ENCODE measurements at places on chromosomes 13 and 19. TPM values are rescaled to one million over a fixed set of nuclear protein-coding genes. Genes with fewer than 3 reads are reported as not detected.

FCER2 gene
- 25.4 TPM for total RNA-seq

PRKCG gene
- total RNA-seq, result 0.10 TPM

GPR183 gene
- 991 TPM for total RNA-seq

AMH gene
- total RNA-seq, result 1.3 TPM

CEACAM7 gene
- total RNA-seq, result not detected

DENND1C gene
- total RNA-seq, result 23.9 TPM

ZSCAN4 gene
- total RNA-seq, result not detected

ZNF724 gene
- total RNA-seq, result 4.7 TPM

KLK12 gene
- total RNA-seq, result not detected

IPO5 gene
- 69.2 TPM for total RNA-seq

CCNA1 gene
- total RNA-seq, result not detected

VSTM2B gene
- total RNA-seq, result not detected

PGLYRP2 gene
- not detected for total RNA-seq

KPTN gene
- total RNA-seq, result 1.3 TPM
